T-helper 1 cell (primary cell): ENCODE measurements at places on chromosomes 16 and 17.
A peak's percentile ranks its signal among the peaks of the same experiment; 100 is the strongest.

- DNase-seq = no peak
These were observed 2.8 kb upstream of the DNASE1 start for GRCh38 chr16:3651461-3652372.

GRCh38 chr17:685006-685405, 29.6 kb downstream of the VPS53 start:
- DNase-seq = no peak

DNA sequence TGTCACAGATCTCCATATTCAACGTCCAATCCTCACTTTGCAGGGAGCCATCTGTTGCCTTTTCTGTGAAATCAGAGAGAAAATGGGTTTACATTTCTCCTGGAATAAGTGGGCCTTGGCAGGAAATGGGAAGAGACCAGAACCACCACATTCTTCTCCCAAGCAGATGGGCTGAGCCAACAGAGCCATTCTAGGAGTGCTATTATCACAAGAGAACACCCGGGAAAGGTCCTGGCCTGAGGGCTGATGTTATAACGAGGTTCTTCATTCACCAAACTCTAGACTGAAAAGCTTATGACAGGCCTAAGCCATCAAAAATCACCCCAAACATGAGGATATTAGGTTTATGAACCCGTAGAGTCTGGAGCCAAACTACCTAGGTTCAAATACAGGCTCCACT, 64.7 kb downstream of the TOM1L2 start:
- DNase-seq = no peak

DNA sequence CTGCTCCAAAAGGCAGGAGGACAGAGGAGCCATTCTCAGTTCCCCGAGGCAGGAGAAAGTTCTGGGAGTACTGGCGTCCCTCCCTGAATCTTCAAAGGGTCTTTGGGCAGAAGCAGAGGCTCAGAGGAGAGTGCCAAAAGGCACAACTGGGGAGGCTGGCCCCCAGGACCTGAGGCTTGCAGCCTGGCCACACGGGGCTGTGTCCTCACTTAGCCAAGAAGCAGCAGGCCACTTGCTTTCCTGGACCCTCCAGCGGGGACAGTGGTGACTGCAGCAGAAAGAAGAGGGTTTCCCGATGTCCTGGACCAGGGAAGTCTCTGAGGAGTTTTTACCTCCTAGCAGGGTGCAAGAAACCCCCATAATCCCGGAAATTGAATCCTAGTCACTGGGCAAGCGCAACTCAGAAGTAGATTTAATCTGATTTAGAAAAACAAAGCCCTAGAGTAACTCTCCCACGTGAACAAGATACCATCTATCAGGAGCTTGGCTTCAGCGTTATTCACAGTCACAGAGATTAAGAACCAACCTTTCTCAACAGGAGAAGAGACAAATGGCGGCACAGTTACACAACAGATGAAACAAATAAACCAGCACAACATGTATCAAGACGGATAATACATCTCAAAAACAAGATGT, 25.5 kb upstream of the BCO1 start:
- DNase-seq = no peak

DNA sequence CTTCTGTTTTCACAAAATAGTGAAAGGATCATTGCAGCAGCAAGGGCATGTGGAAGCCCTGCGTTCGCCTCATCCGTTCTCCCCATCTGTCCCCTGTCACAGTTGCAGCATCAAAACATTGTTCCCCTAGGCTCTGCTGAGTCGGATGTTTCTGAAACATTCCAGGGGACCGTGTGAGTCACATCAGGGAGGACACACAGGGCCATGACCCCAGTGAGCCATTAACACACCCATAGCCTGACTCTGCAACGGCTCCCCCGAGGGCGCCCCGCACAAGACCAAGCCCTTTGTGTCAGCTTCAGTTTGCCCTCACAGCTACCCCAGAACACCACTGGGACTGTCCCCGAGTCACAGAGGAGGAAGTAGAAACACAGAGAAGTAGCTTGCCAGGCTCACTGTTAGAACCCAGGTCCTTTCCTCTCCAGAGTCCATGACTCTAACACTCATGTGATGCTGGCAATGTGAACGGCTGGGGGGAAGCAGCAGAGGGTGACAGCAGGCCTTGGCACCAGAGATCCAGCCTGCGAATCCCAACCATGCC, 63.3 kb upstream of the HSBP1 start:
- DNase-seq = no peak

DNA sequence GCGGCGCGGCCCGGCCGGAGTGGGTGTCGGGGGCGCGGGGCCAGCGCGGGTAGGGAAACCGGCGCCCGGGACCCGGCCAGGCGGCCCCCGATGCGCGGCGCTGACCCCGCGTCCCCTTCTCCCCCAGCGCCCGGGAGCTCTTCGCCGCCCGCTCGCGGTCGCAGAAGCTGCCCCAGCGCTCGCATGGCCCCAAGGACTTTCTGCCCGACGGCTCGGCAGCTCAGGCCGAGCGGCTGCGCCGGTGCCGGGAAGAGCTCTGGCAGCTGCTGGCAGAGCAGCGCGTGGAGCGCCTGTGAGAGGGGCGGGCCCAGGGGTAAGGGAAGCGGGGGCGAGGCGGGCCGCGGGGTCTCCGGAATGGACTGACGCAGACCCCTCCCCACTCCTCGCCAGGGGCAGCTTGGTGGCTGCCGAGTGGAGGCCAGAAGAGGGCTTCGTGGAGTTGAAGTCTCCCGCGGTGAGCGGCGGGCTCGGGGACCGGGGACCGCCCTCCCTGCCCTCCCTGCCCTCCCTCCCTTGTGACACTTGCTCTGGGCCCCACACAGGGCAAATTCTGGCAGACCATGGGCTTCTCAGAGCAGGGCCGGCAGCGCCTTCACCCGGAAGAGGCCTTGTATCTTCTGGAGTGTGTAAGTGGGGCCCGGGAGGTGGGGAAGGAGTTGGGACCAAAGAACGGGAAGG, 430 bp downstream of the TSEN54 start:
- peak; percentile 23 for DNase-seq

DNA sequence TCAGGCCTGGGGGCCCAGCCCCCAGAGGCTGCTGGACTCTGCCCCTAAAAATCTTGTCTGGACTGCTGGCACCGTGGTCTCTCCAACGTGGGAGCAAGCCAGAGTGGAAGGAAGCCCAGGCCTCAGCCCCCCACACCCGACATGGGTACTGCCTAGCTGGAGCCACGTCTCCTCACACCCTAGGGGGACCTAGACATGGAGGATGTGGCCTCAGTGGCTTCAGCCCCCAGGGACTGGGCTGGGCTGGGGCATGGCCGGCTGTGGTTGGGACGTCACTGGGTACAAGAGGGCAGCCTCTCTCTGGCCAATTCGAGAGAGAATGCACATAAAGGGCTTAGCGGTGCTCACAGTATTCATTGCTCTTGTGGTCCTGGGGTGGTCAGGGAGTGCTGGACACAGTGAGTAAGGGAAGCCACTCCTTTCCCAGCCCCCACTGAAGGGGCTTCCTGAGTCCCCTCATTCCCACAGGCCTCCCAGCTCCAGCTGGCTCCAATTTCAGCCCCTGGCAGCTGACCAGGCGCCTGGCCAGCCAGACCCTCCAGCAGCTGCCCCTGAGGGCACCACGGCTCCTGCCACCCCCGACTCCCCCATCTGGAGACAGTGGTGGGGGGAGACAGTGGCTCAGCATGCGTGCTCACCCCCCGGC, 1.1 kb downstream of the CDH15 start:
- no peak for DNase-seq

GRCh38 chr17:19958023-19958422, 19.6 kb downstream of the AKAP10 start:
- no peak for DNase-seq

DNA sequence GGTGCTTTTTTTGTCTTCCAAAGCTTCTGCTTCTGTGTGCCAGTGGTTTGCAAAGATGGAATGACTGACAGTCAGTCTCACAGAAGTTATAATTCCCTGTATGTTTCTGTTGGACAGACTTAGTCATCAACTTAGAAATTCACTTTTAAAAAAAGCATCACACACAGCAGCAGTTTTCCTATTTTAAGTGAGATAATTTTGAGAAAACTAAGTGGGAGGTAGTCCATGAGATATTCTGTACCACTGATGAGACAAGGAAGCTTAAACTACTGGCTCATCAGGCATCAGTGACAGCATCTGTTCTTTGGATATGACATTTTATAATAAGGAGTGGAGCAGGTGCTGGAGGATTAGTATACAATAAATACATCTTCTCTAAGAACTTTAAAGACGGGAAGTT, 20.0 kb downstream of the CNP start:
- DNase-seq = no peak

DNA sequence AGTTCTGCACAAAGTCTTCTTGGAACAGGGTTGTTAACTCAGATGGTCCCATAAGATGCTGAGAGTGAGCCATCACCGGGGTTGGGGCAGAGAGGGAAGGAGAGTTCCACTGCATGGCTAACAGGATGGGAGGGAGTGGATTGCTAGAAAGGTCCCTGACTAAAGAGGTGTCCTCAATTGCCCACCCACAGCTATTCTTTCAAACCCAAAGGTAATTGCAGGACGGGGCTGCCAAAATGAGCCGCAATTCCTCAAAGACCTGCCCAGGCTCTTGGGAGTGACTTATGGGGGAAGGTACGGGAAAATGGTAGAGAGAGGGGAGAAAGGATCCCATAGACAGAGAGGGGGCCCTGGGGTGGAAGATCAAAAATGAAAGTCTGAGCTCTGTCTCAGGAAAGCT, 60.4 kb downstream of the DYNLRB2 start:
- DNase-seq = no peak

GRCh38 chr16:76653390-76654026, 376.3 kb downstream of the CNTNAP4 start:
- DNase-seq = no peak

- no peak for DNase-seq
These were observed 21.1 kb upstream of the METRNL start for GRCh38 chr17:83058266-83058798.

GRCh38 chr17:28226563-28227315, 92.3 kb upstream of the TMEM97 start:
- no peak for DNase-seq

DNA sequence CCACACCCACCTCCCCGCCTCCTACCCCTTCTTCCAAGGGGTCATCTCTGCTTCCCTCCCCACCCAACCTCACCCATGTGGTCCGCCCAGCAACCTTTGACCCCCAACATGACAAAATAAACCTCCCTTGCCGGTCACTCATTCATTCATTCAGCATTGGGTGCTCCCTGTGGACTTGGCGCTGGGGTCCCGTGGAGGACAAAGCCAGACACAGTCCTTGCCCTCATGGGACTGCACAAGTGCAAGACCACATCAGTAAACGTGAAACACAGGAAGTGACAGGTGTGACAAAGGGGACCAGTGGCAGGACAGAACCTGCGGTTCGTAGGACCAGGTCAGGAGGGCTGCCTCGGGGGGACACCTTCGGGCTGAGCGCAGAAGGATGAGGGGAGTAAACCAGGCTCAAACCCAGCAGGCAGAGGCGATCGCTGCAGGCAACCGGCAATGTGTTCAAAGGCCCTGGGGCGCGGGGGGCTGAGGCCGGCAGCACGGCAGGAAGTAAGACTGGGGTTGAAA, 185.4 kb downstream of the SEC14L1 start:
- no peak for DNase-seq

- no peak for DNase-seq
These were observed 32.5 kb downstream of the MARF1 start for GRCh38 chr16:15610369-15610871.

DNA sequence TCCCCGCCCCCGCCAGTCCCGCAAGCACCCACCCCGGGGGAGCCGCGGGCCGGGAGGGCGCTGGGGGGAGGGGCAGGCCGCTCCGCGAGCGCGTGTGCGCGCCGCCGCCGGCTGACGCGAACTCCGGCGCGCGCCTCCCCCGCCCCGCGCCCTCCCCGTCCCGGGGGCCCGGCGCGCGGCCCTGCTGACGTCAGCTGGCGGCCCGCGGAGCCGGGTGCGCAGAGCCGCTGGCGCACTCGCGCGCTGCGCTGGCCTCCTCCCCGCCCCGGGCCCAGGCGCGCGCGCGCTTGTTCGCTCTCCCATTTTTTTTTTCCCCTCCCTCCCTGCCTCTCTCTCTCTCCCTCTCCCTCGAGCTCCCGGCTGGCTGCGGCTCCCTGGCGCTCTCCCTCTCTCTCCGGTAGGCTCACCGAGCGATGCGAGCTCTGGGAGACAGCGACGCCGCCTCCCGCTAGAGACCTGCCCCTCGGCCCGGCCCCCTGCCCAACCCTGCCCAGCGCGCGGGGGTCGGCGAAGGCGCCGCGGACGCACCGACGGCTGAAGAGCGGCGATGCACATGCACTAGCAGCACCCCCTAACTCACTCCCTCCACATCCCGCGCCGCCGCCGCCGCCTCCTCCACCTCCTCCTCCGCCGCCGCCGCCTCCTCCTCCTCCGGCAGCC, at the start of gene GNAO1:
Gene GNAO1 (plus strand): TSS at position 334 of the 660 bp plus-strand sequence. CDS start 747 bp downstream, outside the sequence.
- DNase-seq = peak; percentile 42

DNA sequence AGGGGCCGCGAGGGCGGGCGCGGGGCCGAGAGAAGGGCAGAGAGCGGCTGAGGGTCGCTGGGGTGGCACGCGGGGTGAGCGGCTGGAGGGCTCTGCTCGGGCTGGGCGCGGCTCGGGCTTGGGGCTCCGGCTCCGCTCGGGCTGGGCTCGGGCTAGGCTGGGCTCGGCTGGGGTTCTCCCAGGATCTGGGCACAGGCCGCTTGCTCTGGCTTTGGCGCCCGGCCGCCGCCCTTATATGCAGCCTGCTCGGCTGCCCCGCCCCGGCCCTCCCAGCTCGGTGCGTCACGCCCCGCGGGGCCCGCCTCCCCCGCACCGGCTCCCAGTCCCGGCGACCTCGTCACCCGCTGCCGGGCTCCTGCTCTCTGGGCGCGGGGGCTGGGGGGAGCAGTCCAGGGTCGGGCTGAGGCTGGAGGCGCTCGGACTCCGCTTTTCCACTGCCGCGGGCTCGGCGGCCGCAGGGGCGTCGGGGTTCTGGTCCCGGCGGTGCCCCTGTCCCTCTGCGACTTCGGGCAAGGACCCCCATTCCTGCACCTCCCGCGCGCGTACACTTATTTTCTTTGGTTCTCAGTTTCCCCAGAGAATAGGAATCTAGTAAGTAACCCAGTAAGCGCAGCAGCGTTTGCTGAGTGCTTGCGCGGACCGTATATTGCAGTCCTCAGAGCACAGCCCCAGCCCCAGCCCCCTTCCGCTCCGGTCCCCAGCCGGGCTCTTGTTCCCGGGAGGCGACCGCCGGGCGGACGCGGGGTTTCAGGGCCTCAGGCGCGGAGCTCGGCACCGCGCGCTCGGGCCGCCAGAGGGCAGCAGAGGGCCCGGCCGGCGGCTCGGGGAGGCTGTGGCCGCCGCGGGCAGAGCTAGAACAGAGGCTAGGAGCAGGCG, at the start of gene RASD1:
Gene RASD1 (minus strand): TSS at position 207 of the 876 bp plus-strand sequence. CDS start 214 bp downstream, outside the sequence.
- DNase-seq = peak; percentile 63

DNA sequence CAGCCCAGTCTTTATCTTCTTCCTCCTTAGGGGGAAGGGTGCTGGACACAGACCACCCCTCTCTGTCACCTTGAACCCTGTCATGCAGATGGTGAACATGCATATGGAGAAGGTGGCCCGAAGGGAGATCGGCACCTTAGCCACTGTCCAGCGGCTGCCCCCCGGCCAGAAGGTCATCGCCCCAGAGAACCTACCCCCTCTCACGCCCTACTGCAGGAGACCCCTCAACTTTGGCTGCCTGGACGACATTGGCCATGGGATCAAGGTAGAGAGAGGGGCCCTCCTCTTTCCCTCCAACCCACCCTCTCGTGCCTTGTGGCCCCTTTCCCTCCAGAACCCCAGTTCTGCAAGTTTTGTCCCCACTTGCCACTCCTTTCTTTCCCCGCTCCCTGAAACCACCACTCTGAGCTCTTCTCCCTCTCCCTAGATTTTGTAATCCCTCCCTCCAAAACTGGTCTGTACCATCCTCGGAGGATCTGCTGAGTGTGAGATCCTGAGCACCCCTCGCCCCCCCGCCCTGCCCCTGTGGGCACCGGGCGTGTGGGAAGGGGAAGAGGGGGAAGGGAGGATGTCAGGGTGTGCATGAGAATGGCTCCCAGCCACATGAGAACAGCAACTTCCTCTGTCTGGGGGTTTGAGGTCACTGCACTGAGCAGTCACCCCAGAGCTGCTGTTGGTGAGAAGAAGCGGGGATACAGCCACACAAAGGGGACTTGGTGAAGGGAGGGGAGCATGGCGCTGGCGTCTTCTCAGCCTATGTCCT, 7.3 kb downstream of the ABI3 start:
- DNase-seq = peak; percentile 31
